Mammary epithelial cell (primary cell): ENCODE measurements at places on chromosomes 1 and 21. TPM values are rescaled to one million over a fixed set of nuclear protein-coding genes. Genes with fewer than 3 reads are reported as not detected.

- no peak for DNase-seq
These were observed 271.5 kb downstream of the NFIA start for GRCh38 chr1:61353797-61354406.

DNA sequence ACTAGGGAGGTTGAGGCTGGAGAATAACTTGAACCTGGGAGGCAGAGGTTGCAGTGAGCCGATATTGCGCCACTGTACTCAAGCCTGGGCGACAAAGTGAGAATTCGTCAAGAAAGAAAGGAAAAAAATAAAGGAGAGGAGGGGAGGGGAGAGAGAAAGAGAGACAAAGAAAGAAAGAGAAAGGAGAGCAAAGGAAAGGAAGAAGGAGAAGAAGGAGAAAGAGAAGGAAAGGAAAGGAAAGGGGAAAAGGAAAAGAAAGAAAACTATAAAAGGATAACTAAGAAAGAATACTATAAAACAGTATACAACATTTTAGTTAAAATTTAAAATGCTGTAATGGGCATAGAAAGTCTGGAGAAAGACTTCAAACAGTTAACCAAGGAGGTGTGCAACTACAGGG lies 33.6 kb downstream of the EIF4G3 start:
- no peak for DNase-seq

DNA sequence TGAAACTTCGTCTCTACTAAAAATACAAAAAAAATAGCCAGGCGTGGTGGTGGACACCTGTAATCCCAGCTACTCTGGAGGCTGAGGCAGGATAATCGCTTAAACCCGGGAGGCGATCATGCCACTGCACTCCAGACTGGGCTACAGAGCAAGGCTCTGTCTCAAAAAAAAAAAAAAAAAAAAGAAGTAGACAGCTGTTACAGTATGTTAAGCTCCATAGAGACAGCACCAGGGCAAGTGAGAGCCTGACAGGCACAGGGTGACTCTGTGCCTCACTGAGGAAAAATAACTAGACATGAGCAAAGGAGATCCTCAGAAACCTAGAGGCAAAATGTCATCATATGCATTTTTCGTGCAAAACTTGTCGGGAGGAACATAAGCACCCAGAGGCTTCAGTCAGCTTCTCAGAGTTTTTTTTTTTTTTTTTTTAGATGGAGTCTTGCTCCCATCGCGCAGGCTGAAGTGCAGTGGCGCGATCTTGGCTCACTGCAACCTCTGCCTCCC lies 9.0 kb upstream of the PRDX1 start:
- DNase-seq = no peak

GRCh38 chr1:193083365-193084088 lies 21.7 kb downstream of the GLRX2 start:
- DNase-seq = peak; percentile 10

DNA sequence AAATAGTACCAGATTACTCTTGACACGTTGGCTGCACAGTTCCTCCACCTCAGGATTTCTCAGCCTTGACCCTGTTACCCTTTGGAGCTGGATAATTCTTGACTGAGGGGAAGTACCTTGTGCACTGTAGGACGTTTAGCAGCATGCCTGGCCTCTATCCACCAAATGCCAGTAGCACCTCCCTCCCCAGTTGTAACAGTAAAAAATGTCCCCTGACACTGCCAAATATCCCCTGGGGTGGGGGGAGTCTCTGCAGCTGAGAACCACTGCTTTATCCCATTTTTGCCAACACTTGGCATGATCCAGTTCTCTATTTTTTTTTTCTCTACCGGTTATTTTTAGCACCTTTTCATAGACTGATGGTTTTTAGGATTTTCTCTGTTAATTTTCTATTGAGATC lies 34.0 kb downstream of the C1orf198 start:
- DNase-seq = no peak

DNA sequence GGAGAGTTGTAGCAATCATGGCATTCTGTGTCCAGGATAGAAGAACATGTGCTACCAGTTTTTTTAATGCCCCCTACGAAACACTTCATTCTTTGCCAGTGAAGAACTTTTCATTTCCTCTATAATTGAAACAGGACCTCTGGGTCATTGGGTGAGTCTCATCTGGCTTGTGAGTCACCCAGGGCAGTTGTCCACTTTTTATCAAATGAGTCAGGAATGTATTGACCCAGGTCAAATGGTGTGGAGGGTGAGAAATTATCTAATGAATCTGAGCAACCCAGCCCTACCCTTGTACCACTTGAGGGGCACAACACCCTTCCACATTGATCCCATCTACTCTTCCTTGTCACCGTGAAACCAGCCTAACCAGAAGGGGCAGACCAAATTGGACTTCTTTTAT lies 417.3 kb upstream of the PROX1 start:
- DNase-seq = no peak

Gene SYPL2
- polyA plus RNA-seq = 0.02 TPM

Gene MSH4
- 0.01 TPM for polyA plus RNA-seq

Gene C1orf53
- polyA plus RNA-seq = 3.6 TPM

Gene NBPF10
- polyA plus RNA-seq = 0.76 TPM

GRCh38 chr1:245657371-245657770 lies 502.6 kb downstream of the KIF26B start:
- no peak for DNase-seq

- no peak for DNase-seq
These were observed 41.6 kb downstream of the SSBP3 start for GRCh38 chr1:54364582-54364981.

DNA sequence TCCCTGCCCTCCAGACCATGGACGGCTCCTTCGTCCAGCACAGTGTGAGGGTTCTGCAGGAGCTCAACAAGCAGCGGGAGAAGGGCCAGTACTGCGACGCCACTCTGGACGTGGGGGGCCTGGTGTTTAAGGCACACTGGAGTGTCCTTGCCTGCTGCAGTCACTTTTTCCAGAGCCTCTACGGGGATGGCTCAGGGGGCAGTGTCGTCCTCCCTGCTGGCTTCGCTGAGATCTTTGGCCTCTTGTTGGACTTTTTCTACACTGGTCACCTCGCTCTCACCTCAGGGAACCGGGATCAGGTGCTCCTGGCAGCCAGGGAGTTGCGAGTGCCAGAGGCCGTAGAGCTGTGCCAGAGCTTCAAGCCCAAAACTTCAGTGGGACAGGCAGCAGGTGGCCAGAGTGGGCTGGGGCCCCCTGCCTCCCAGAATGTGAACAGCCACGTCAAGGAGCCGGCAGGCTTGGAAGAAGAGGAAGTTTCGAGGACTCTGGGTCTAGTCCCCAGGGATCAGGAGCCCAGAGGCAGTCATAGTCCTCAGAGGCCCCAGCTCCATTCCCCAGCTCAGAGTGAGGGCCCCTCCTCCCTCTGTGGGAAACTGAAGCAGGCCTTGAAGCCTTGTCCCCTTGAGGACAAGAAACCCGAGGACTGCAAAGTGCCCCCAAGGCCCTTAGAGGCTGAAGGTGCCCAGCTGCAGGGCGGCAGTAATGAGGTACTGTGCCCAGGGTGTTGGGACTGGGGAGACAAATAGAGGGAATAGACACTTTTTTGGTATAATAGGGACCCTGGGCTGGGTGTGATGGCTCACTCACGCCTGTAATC lies 1.0 kb downstream of the ZBTB48 start:
- no peak for DNase-seq

- DNase-seq = no peak
These were observed 35.9 kb upstream of the SAMSN1 start for GRCh38 chr21:14581902-14582457.

Gene PDE4B
- 0.02 TPM for polyA plus RNA-seq

DNA sequence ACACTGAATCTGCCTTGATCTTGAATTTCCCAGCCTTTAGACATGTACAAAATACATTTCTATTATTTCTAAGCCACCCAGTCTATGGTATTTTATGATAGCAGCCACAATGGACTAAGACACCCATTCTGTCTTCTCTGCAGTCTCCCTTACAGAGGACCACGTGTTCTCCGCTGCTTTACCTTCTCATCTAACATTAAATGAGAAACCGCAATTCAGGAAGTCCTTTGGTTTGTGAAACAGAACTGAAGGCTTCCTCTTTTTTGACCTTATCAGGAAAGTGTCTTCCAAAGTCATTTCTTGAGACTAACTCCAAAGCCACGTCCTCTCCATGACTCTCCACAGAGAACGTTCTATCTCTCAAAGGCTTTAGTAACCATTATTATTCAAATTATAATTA lies 560.1 kb downstream of the OMA1 start:
- DNase-seq = no peak

- no peak for DNase-seq
These were observed 56.9 kb downstream of the EIF2B3 start for GRCh38 chr1:44929531-44929930.

Gene PRSS38
- not detected for polyA plus RNA-seq

GRCh38 chr1:112700290-112701226 lies 6.4 kb downstream of the RHOC start:
- DNase-seq = peak; percentile 78

Gene HPDL
- polyA plus RNA-seq = 0.76 TPM

Gene FCRL3
- polyA plus RNA-seq = not detected
